ENCODE measurements at places on chromosomes 16 and 17.
A peak's percentile ranks its signal among the peaks of the same experiment; 100 is the strongest.

- DNase-seq: no peak
Measured at GRCh38 chr17:38733982-38734973, 4.1 kb downstream of the CISD3 start.

GRCh38 chr17:73924909-73925186, 278.6 kb upstream of the RPL38 start:
- no peak for DNase-seq

GRCh38 chr17:35065880-35066279, 2.4 kb upstream of the RFFL start:
- DNase-seq: no peak

- no peak for DNase-seq
Measured at GRCh38 chr16:4920826-4921225, 16.1 kb downstream of the PPL start.

DNA sequence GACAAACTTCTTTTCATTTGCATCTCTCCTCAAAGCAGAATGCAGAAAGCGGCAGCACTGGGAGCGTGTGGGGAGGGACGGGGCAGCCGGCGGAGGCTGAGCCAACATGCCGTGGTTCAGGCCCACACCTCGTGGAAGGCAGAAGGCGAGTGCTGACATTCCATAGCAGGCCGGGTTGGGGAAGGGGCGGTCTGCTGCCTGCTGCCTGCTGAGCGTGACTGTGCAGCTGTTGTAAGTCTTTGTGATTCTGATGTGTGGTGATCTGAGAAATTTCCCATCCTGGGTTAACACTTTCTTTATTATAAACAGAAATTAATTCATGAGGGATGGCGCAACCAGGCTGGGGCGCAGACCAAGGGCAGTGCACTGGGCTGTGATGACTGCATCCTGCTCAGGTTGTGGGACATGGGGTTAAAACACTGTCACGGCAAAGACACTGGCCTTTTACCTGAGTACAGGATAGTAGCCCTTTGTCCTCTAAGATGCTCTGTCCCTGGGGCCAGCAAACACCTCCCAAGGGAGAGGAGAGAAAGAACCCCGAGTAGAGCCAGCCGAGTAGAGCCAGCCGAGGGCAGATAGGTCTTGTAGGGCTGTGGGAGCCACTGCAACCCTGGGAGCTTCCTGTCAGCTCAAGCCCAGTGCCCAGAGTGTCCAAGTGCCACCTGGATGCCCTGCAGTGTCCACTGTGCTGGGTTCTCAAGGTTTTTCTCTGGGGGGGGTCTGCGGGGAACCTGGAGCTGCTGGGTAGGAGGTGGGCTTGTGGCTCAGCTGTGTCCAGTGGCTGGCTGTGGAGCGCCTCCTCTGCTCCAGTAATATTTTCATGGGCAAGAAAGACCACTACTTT, 8.8 kb upstream of the DNASE1 start:
- peak; percentile 64 for DNase-seq

Measured in right forelimb (tissue), 1 donor.